A549 treated with DMSO at 1 μM for 4 hours (cell line): ENCODE measurements at places on chromosomes 4 and X. TPM values are rescaled to one million over a fixed set of nuclear protein-coding genes. Genes with fewer than 3 reads are reported as not detected.

The HSPA4L gene
- total RNA-seq: 8.3 to 11.6 TPM (median 10.3 TPM) in 5 replicates

The PRAF2 gene
- 38.4 to 47.1 TPM (median 41.9 TPM) in 5 replicates for total RNA-seq

The EDA gene
- total RNA-seq: 0.69 to 0.78 TPM (median 0.75 TPM) in 5 replicates

The NAT8L gene
- total RNA-seq: 11.9 to 15.4 TPM (median 13.8 TPM) in 5 replicates

The GASK1B gene
- 0.57 to 0.75 TPM (median 0.63 TPM) in 5 replicates for total RNA-seq

The OPN1MW2 gene
- total RNA-seq: not detected in 5 replicates

The SNX12 gene
- total RNA-seq: 77.9 to 81.7 TPM (median 80.3 TPM) in 5 replicates

The ADGRA3 gene
- 20.3 to 26.7 TPM (median 25.3 TPM) in 5 replicates for total RNA-seq

The ALB gene
- total RNA-seq: 0.15 TPM in 1 of 5 replicates, not detected in the others

The PSAPL1 gene
- total RNA-seq: 0.07 to 0.17 TPM (median 0.09 TPM) in 5 replicates

The SPACA5 gene
- total RNA-seq: not detected in 5 replicates

The NXF2 gene
- total RNA-seq: not detected in 5 replicates

The FABP2 gene
- not detected in 5 replicates for total RNA-seq

The WAS gene
- total RNA-seq: 0.09 to 0.39 TPM (median 0.18 TPM) in 5 replicates

The UGT8 gene
- 0.09 to 0.14 TPM (median 0.10 TPM) in 5 replicates for total RNA-seq

The SLC9B1 gene
- 0.09 to 0.28 TPM (median 0.11 TPM) in 3 of 5 replicates, not detected in the others for total RNA-seq

The F9 gene
- total RNA-seq: not detected in 5 replicates

The SUPT20HL2 gene
- not detected in 5 replicates for total RNA-seq

The CXCL1 gene
- 13.1 to 17.1 TPM (median 15.9 TPM) in 5 replicates for total RNA-seq

The HMX1 gene
- 0.13 to 0.23 TPM (median 0.15 TPM) in 4 of 5 replicates, not detected in the other for total RNA-seq

The MAGIX gene
- 1.8 to 3.5 TPM (median 3.0 TPM) in 5 replicates for total RNA-seq

The ODAPH gene
- total RNA-seq: 0.16 to 0.23 TPM (median 0.21 TPM) in 4 of 5 replicates, not detected in the other

The CXCL6 gene
- total RNA-seq: 0.12 TPM in 1 of 5 replicates, not detected in the others

The MAGEA12 gene
- total RNA-seq: 0.15 to 0.24 TPM (median 0.17 TPM) in 5 replicates

The PLRG1 gene
- total RNA-seq: 58.6 to 69.3 TPM (median 61.2 TPM) in 5 replicates

The DNAAF6 gene
- 0.09 to 0.25 TPM in 2 of 5 replicates, not detected in the others for total RNA-seq

The SLC25A14 gene
- 18.3 to 20.5 TPM (median 19.6 TPM) in 5 replicates for total RNA-seq

The TCEAL6 gene
- total RNA-seq: not detected in 5 replicates

The ATP7A gene
- total RNA-seq: 3.0 to 4.3 TPM (median 4.1 TPM) in 5 replicates

The MTTP gene
- total RNA-seq: 0.07 TPM in 1 of 5 replicates, not detected in the others

The SPANXD gene
- 0.17 TPM in 1 of 5 replicates, not detected in the others for total RNA-seq

The ANXA3 gene
- 57.8 to 68.9 TPM (median 63.1 TPM) in 5 replicates for total RNA-seq

The NR0B1 gene
- 31.1 to 49.4 TPM (median 34.6 TPM) in 5 replicates for total RNA-seq

The TRIM61 gene
- total RNA-seq: not detected in 5 replicates

The SORCS2 gene
- 3.1 to 6.0 TPM (median 4.7 TPM) in 5 replicates for total RNA-seq

The PITX2 gene
- 1.0 to 1.6 TPM (median 1.3 TPM) in 5 replicates for total RNA-seq

The MAGED4 gene
- total RNA-seq: 7.2 to 10.4 TPM (median 9.5 TPM) in 5 replicates

The ATOH1 gene
- not detected in 5 replicates for total RNA-seq

The CT45A2 gene
- total RNA-seq: not detected in 5 replicates

The ADAMTS3 gene
- 0.02 TPM in 1 of 5 replicates, not detected in the others for total RNA-seq

The SPANXB1 gene
- total RNA-seq: 2.2 to 4.0 TPM (median 3.3 TPM) in 5 replicates

The SHOX gene
- not detected in 5 replicates for total RNA-seq

The CT55 gene
- not detected in 5 replicates for total RNA-seq

The GLRB gene
- total RNA-seq: 0.75 to 0.95 TPM (median 0.88 TPM) in 5 replicates

The RENBP gene
- 0.07 to 0.16 TPM (median 0.09 TPM) in 4 of 5 replicates, not detected in the other for total RNA-seq

The TLR10 gene
- total RNA-seq: 0.05 TPM in 3 of 5 replicates, not detected in the others

The LRCH2 gene
- 0.01 to 0.05 TPM in 2 of 5 replicates, not detected in the others for total RNA-seq

The MID1 gene
- 34.9 to 64.0 TPM (median 58.8 TPM) in 5 replicates for total RNA-seq

The EGF gene
- total RNA-seq: 0.20 to 0.63 TPM (median 0.32 TPM) in 5 replicates

The NPY1R gene
- total RNA-seq: 0.03 to 0.09 TPM (median 0.06 TPM) in 4 of 5 replicates, not detected in the other

The HELT gene
- not detected in 5 replicates for total RNA-seq

The MAGEB17 gene
- not detected in 5 replicates for total RNA-seq

The TLR6 gene
- 4.7 to 7.1 TPM (median 5.5 TPM) in 5 replicates for total RNA-seq

The POU3F4 gene
- total RNA-seq: not detected in 5 replicates

The AFF2 gene
- not detected in 5 replicates for total RNA-seq
